ENCODE measurements at places on chromosomes 5 and 9. TPM values are rescaled to one million over a fixed set of nuclear protein-coding genes. Genes with fewer than 3 reads are reported as not detected.
A peak's percentile ranks its signal among the peaks of the same experiment; 100 is the strongest.

- DNase-seq, result no peak
These were observed 122.7 kb downstream of the DENND1A start for GRCh38 chr9:123807251-123807650.

- no peak for DNase-seq
These were observed 253.4 kb upstream of the ANKH start for GRCh38 chr5:15124871-15125568.

GRCh38 chr9:69157751-69158466 is 16.2 kb upstream of the TJP2 start:
- DNase-seq, result no peak

- no peak for DNase-seq
These were observed 91.6 kb downstream of the ZSWIM6 start for GRCh38 chr5:61423487-61424145.

- no peak for DNase-seq
These were observed 11.7 kb upstream of the OR13D1 start for GRCh38 chr9:104682642-104683041.

DNA sequence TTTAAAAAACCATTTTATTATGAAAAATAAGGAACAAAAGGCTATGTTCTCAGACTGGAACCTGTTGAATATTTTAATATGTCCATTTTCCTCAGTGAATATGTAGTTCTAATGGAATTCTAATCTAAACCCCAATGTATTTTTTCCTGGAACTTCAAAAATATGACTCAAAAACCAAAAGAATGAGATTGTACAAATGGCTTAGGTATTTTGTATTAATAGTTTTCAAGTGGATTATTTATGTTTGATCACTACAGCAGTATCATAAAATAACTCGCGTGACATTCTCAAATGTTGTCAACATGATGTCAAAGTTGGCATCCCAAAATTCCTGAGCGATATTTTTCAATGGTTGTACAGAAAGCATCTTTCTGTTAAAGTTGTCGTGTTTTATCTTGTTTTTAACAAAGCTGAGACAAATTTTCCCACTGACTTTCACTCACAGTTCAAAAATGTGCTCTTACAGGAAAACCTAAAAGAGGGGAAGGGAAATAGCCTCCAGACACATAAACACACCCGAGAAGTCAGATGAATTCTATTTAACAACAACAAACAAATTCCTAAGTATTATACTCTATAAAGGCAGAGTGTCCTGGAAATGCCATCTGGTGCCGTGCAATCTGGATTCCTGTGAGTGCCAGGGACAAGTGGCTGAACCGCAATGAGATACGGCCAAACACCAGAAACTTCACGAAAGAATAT is 68.1 kb upstream of the TAS2R1 start:
- DNase-seq, result no peak

DNA sequence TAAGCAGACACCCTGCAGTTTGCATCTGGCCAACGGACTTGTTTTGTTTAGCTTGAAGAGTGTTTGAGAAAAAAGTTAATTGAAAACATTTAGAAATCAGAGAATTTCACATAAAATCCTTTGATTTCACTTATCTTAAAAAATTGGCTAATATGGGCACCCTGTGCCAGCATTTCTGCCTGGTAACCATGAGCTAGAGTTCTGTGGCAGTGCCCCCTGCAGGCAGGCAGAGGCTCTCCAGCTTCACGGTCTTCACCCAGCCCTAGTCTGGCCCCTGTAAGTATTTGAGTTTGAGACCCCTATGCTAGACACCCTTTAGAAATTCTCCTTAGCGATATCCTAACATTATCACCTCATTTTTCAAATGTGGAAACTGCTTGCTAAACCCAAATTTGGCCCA is 18.8 kb upstream of the FANCC start:
- DNase-seq, result no peak

- no peak for DNase-seq
These were observed 39.9 kb downstream of the ERP44 start for GRCh38 chr9:100058699-100059579.

DNA sequence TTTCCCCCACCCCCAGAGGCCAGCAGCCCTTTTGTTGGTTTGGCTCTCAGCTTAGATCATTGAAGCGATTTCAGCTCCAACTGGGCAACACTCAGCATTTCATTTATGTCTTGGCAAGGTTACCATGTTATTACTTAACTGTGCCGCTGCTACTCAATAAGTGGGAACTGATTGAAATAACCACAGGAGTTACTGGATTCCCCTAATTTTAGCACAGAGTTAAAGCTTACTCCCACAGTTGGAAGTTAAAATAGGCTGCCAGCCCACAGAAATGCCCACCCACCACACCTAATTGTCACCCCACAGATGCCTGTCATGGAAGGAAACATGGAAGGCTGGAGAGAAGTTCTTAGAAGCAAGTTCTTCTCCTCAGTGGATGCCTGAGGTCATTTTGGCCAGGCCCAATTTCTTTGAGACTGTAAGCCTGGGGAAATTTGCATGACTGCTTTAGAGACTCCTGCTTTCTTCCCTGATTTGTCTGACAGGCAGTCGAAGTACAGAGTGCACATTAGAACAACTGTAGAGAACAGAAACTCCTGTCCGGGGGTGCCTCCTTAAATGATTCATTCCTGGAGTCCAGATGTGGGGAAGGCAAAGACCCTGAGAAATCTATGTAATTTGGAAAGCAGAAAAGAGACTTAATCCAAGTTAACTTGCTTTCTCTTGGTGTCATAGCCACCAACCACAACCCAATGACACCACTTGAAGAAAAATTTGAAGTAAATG is 370.0 kb downstream of the ZSWIM6 start:
- no peak for DNase-seq

GRCh38 chr9:121694600-121694999 is 43.2 kb downstream of the DAB2IP start:
- peak; percentile 55 for DNase-seq

DNA sequence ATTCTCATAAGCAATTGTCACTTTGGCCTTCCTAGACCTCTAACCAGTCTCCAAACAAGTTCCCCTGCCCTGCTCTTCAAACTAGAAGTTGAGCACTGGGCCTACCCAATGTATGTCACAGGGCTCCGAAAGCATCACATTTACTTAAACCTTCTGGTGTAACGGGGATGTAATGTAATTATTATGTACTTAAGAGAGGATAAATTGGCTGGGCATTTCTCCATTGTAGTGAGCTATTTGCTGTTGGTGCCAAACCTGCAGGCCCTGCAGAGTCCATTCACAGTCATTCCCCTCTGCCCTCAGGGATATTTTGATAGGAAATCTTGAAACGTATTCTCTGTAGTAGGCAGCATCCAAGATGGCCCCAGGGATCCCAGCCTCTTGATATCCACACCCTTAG is 64.2 kb upstream of the GNE start:
- no peak for DNase-seq

GRCh38 chr5:14141764-14142163 is 1.4 kb upstream of the TRIO start:
- DNase-seq, result no peak

GRCh38 chr5:26572480-26572879 is 465.9 kb downstream of the CDH9 start:
- no peak for DNase-seq

DNA sequence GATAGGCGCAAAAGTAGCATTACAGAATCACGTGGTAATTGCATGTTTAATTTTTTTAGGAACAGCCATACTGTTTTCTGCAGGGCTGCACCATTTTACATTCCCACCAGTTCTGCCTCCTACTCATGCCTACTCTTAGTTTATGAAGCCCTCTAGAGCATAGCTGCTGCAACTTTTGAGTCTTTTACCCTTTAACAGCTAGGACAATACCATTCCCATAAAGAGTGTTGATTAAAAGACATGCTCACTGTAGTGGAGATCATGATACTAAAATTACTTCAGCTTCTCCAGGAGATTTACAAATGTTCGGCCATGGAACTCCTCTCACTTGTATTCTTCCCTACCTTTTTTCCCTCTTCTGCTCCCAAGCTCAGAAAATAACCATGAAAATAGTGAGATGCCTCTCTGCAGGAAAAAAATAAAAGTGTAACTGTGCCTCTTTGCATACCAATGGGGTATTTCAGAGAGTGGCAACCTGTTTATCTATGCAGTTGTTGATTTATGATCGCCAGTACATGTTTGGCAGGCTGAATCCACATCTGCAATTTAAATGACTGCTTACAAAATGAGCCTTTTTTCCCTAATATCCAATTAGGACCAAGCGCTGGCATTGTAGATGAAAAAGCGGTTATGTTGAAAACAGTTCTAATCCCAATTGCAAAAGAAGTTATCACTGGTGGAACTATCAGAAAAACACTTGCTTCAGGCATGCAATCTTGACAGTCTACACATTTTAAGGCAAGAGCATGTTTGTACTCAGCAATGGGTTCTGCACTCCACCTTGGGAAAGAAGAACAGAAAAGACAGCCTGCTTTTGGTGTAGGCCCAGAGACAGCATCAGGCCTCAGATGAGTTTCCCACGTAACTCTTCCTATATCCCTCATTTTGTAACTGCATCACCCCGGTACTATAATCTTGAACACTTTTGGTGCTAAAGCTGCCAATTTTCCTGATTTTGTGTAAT is 131.1 kb downstream of the ADAMTSL1 start:
- DNase-seq, result no peak

- DNase-seq, result peak; percentile 85
These were observed 5.8 kb upstream of the TRIM41 start for GRCh38 chr5:181217111-181217802.

- DNase-seq, result no peak
These were observed 175.1 kb downstream of the CD180 start for GRCh38 chr5:67021521-67021920.

DNA sequence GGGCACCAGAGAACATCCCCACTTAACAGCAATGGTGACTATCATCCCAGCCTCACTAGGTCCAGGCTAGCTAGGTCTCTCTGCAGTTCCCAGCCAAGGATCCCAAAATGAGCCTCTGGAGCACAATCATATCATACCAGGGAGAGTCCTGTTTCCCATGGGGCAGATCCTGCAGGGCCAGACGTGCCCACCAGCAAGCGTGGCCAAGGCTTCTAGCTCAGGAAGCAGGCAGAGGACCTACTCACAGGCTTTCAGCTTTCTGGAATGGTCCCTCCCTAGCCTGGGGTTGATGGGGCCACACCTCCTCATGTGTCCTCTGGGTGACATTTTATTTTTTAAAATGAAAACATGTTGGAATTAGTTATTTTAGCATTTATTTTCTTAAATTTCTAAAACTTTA is 45.7 kb upstream of the PITX1 start:
- DNase-seq, result no peak

SOWAHA gene
- 1.9 TPM for total RNA-seq

SLC23A1 gene
- 1.2 TPM for total RNA-seq

SV2C gene
- 0.18 TPM for total RNA-seq

VCAN gene
- 2.6 TPM for total RNA-seq

RASGRF2 gene
- total RNA-seq, result 1.1 TPM

GABRB2 gene
- total RNA-seq, result 0.17 TPM

PCDHB7 gene
- 0.23 TPM for total RNA-seq

TXNDC8 gene
- total RNA-seq, result not detected

IFNA6 gene
- total RNA-seq, result not detected

TCOF1 gene
- 13.9 TPM for total RNA-seq

CER1 gene
- total RNA-seq, result not detected

SH3RF2 gene
- total RNA-seq, result 6.3 TPM
